ENCODE measurements at places on chromosomes 5 and 9. TPM values are rescaled to one million over a fixed set of nuclear protein-coding genes. Genes with fewer than 3 reads are reported as not detected.

GRCh38 chr5:73278693-73279092 lies 105.7 kb downstream of the TMEM174 start:
- no peak for DNase-seq

DNA sequence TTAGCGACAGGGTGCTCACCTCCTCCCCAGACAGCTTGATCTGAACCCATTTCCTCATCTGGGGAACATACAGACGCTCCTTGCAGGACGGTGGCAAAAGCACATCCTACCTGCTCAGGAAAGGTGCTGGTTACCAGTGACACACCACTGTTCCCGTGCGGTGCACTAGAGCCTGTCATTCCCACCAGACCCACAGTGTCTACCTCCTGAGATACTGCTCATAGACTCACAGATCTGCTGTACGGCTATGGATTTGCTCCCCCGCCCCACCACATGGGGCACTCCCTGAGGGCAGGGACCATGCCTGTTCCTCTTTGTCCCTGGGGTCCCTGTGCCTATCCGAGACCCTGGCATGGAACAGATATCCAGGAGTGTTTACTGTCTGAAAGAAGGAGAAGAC lies 208.9 kb downstream of the PAX5 start:
- no peak for DNase-seq

DNA sequence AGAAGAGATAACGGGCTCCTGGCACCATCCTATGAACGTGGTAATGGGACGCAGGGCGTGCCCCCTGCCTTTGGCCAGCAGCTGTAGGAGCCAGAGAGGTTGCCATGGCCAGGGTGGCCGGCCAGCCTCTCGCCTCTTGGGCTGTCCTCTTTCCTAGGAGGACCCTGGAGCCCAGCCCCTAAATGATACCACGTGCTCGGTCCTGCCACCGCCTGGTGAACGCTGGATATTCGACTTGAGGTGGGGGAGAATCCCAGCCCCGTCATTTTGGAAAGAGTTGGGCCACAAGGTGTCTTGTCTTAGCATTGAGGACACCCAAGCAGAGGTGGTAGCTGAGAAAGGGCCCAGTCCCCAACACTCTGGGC lies 391 bp upstream of the NRG2 start:
- DNase-seq, result peak; percentile 25

Gene THBS4
- not detected for total RNA-seq
